ENCODE measurements at places on chromosomes 7 and 10. TPM values are rescaled to one million over a fixed set of nuclear protein-coding genes. Genes with fewer than 3 reads are reported as not detected.

The CYP26C1 gene
- total RNA-seq = under 0.01 TPM

The CYP17A1 gene
- not detected for total RNA-seq

The PRF1 gene
- not detected for total RNA-seq

The ATRNL1 gene
- 0.33 TPM for total RNA-seq

The AKR1C8 gene
- not detected for total RNA-seq

The CC2D2B gene
- 0.33 TPM for total RNA-seq

DNA sequence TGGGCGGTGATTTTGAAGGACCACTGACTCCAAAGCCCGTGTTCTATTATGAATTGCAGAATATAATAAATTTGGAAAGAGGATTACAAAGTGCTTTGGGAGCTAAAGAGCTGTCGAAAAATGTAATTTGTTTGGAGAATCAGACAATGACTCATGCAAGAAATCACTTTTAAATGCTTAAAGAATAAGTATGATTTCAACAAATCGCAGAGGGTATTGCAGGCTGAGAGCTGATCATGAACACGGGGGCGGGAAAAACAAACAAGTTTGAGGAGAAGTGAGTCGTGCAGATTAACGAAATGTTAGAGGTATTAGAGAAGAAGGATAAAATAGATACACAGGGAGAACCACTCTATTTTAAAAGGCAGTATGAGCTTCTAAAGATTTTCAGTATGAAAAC is 4.9 kb upstream of the HACD1 start:
- peak; percentile 31 for DNase-seq

GRCh38 chr7:29989257-29989995 is at the start of gene SCRN1:
Gene SCRN1 (minus strand): TSS chr7:29989801. CDS start chr7:29969067, 20,734 bp downstream.
- DNase-seq = no peak

- no peak for DNase-seq
These were observed 30.0 kb downstream of the TMEM26 start for GRCh38 chr10:61423178-61423577.

DNA sequence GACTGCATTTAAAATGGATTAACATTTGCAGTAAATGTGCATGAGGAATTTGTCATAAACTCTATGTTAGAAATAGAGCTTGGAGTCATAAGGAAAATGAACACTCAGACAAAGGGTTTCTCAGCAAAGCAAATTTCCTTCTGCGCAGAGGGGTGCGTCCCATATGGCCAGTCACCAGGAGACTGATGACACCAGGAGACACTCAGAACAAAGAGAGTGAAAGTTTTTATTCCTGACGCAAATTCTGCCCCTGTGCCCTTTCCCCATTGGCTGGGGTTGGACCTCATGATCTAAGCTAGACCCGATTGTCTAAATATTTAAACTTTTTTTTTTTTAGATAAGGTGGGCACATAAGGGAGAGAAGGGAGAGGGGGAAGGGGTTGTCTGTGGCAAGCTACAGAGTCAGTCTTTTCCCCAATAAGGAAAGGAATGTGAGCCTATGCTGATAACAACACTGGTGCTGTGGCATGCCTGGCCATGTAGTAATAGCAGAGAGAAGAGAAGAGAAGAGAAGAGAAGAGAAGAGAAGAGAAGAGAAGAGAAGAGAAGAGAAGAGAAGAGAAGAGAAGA is 202.0 kb downstream of the POM121L12 start:
- no peak for DNase-seq

- DNase-seq = no peak
These were observed 53.5 kb upstream of the ARMC3 start for GRCh38 chr10:22874189-22874854.

DNA sequence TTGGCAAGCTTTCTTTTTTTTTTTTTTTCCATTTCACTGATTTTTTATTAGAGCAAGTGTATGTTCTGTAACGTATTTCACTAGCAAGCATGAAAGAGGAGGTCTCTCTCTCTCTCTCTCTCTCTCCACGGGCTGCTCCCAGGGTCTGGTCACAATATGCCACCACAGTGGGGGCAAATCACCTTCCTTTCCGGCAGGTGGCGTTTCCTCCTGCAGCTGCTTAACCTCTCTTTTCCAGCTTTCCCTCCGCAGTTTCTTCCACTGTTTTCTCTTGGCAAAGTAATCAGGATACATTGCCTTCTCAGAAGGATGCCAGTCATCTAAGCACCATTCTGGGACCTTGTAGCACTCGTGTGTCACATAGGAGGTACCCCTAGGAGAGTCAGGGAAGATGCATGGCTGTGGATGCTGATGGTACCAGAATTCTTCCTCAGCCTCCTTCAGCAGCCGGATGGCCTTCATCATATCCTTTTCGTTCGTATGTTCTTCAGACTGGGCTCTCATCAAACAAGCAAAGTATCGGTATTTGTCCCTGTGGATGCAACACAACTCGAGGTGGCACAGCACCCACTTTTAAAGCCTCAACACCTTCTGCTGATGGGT is 197.3 kb upstream of the PODXL start:
- no peak for DNase-seq

DNA sequence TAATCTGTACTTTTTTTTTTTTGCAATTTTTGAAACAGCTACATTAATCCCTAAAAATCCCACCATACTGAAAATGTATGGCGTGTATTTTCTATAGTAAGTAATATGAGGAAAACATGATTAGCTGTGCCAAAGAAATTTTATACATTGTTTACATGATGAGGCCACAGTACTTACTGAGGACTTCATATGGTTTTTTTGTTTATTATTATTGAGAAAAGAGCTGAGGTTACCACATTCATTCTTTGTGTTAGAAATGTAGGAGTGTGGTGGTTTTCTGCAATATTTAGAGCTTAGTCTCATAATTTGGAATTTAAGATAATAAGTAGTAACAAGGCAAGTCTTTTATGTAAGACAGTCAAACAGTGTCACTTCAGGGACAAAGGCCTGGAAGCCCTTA is 45.1 kb downstream of the SLC25A40 start:
- peak; percentile 13 for DNase-seq

DNA sequence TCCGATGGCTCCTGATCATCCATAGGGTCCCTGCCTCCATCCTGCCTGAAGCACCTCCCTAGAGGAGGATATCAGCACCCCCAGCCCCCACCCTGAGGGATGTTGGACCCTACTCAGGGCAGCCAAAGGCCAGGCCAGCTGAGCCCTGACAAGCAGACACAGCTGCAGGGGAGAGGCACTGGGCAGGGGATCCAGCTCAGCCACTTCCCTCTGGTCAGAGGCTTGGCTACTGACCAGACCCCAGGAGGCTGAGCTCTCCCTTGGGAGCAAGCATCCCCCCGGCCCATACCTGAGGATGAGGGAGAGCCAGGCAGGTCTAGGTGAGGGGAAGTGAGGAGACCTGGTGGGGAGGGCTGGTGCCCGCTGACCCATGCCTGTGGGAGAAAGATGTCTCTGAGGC is 6.6 kb downstream of the LDB3 start:
- no peak for DNase-seq

- peak; percentile 6 for DNase-seq
These were observed 48.5 kb upstream of the MKX start for GRCh38 chr10:27794157-27794556.

- no peak for DNase-seq
These were observed 59.9 kb downstream of the KIAA1549 start for GRCh38 chr7:138921277-138921676.

GRCh38 chr10:11724938-11725776 is 17.0 kb upstream of the ECHDC3 start:
- DNase-seq = peak; percentile 59

- peak; percentile 56 for DNase-seq
These were observed 153.7 kb downstream of the FAM107B start for GRCh38 chr10:14621037-14621436.

GRCh38 chr10:86944907-86945306 is 12.5 kb downstream of the MMRN2 start:
- no peak for DNase-seq

GRCh38 chr10:482848-483247 is 206.6 kb downstream of the DIP2C start:
- DNase-seq = no peak

- no peak for DNase-seq
These were observed 72.0 kb downstream of the DOCK1 start for GRCh38 chr10:126977216-126977615.

GRCh38 chr7:139931190-139931934 is 102.3 kb downstream of the TBXAS1 start:
- no peak for DNase-seq

- peak; percentile 78 for DNase-seq
These were observed 136.1 kb downstream of the SEMA3A start for GRCh38 chr7:84058311-84059076.

DNA sequence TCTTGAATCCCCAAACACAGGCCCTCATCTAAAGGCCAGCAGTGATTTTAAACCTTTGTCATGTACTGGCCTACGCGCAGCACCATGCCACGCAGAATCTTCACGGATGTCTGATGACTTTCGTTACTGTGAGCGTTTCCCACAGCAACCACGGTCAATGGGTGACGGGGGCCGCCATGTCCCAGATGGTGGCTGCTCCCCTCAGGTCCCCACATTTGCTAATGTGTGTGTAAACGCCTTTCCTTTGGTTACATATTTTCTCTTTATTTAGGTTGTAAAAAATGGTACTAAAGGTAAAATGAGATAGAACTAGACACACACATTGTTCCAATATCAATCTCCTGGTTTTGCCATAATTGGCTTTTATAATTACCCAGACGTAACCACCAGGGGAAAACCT is 551.8 kb downstream of the DNAJB6 start:
- no peak for DNase-seq

- DNase-seq = no peak
These were observed 19.7 kb upstream of the TNKS2 start for GRCh38 chr10:91778485-91778884.

DNA sequence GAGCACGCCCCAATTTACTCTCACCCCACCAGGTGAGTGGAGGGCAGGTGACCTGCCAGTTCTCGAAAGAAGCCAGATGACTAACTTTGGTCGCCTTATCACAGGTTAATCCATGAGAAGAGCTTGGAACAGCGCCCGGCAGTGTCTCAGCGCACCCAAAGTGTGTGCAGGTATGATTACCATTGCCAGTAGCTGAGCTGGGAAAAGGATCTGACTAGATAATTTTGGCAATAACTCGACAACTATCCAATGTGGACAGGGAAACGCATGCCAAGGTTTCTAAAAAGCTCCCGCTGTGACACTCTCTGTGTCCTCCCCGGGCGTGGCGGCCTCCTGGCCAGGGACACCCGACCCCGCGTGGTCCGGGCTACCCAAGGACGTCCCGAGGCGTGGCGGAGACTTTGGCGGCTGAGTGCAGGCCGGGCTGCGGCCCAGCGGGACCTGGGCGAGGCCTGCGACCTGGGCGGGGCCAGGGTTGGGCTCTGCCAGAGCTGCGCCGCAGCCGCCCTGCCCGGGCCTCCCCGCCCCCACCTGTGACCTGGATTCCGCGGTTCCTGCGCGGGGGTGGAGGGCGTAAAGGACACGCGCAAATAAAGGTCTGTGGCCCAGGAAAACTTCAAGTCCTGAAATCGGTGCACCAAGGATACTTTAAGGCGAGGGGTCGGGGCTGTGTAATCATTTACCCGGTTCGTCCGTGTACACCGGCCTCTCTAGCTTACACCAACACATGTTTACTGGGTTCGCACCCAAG is 13.7 kb upstream of the WAPL start:
- DNase-seq = peak; percentile 23

- peak; percentile 23 for DNase-seq
These were observed 72.5 kb upstream of the GSDME start for GRCh38 chr7:24829787-24830186.

- no peak for DNase-seq
These were observed 45.5 kb downstream of the CLEC2L start for GRCh38 chr7:139568813-139569490.

DNA sequence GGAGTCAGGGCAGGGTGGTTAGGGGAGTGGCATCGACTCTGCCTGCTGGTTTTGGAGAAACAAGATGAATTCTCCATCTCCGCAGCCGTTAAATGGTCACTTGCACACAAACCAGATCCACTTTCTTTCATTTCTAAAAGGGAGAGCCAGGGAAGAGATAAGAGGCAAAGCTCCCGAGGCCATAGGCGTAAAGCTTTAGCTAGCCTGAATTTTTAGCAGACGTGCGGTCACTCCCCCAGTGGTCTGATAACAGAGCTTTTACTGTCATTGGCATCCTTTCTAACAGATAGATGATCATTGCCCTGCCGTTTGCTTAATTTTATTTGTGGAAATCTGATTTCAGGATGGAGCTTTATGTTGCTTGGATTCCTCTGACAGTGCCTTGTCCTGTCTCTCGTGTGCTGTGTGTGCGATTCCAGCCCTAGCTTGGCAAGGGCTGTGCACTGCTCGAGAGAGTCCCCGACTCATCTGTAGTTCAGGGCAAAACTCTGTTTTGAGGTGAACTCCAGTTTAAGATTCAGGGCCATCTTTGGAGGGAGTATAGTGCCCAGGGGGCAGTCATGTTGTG is 62.5 kb downstream of the GATA3 start:
- no peak for DNase-seq

DNA sequence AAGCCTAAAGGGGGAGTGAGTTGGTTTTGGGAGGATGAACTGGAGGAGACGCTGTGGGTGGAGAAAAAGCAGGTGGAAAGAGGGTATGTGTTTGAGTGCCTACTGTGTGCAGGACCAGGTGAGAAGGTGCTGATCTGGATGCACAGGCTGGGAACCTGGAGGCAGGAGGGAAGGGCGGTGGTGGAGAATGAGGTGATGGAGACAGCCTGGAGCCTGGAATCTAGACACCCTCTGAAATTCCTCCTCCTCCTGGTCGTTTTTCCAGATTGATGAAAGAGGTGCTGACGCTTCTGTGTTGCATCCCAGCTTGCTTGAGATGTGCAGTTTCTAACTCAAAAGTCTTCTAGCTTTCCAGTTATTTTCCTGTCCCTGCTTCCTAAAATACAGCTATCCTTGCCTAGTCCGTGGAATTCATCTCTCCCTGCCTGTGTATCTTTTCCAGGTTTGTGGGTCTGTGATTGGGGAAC is 67.5 kb downstream of the LRMDA start:
- no peak for DNase-seq

DNA sequence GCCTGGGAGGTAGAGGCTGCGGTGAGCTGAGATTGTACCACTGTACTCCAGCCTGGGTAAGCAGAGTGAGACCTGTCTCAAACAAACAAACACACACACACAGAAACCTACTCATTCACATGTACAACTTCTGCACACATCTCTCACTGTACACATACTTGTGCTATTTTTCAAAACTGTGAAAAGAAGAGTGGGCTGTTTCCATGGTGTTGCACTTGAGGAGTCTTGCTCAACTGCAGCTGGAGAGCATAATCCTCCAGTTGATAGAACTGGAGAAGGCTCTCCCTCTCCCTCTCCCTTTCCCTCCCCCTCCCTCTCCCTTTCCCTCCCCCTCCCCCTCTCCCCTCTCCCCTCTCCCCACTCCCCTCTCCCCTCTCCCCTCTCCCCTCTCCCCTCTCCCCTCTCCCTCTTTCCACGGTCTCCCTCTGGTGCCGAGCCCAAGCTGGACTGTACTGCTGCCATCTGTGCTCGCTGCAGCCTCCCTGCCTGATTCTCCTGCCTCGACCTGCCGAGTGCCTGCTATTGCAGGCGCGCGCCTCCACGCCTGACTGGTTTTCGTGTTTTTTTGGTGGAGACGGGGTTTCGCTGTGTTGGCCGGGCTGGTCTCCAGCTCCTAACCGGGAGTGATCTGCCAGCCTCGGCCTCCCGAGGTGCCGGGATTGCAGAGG is 43.7 kb upstream of the DLD start:
- DNase-seq = no peak
